Activated CD4-positive, alpha-beta T cell treated with anti-CD3 and anti-CD28 coated beads, Interleukin-2, amount 50 U/mL, for 4 hours (primary cell): ENCODE measurements at places on chromosomes 5 and 9.
A peak's percentile ranks its signal among the peaks of the same experiment; 100 is the strongest.

- DNase-seq = no peak
These were observed 131.8 kb downstream of the GHR start for GRCh38 chr5:42555010-42555409.

DNA sequence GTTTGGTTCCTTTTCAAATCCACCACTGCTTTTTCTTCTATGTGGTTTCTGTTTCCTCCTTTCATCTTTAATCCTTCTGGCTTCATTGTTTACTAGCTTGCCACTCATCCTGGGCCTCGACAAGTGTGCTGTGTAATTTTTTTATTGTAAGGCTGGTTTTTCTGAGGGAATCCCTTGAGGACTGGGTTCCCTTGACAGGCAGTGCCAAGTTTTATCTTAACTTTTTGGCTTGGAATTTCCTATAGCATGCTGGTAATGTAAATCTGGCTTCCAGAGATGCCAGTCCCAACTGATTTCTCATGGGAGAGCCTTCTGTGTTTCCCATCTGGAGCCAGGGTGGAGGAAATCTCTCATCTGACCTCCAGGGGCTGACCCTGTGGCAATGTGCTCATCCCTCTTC is 184.7 kb downstream of the ROR2 start:
- DNase-seq = no peak

DNA sequence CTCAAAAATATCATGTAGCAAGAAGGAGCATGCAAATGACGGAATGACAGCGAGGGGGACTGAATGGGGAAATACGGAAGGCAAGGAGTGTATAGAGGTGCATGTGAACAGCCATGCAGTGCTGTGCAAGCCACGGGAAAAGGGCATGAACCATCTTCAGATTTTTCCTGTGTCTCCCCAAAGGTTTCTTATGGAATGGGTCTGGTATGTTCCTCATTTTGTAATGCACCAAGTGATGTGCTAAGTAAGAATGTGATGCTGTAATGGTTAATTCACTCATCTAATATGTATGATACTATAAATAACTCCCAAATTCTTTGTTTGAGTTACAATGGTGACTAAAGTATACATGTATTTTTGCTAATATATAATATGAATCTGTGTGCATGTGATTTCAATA is 99.0 kb upstream of the DAB2 start:
- no peak for DNase-seq

GRCh38 chr9:12539580-12539975 is 153.6 kb upstream of the TYRP1 start:
- no peak for DNase-seq

GRCh38 chr9:84266087-84266561 is 74.4 kb downstream of the SLC28A3 start:
- no peak for DNase-seq

DNA sequence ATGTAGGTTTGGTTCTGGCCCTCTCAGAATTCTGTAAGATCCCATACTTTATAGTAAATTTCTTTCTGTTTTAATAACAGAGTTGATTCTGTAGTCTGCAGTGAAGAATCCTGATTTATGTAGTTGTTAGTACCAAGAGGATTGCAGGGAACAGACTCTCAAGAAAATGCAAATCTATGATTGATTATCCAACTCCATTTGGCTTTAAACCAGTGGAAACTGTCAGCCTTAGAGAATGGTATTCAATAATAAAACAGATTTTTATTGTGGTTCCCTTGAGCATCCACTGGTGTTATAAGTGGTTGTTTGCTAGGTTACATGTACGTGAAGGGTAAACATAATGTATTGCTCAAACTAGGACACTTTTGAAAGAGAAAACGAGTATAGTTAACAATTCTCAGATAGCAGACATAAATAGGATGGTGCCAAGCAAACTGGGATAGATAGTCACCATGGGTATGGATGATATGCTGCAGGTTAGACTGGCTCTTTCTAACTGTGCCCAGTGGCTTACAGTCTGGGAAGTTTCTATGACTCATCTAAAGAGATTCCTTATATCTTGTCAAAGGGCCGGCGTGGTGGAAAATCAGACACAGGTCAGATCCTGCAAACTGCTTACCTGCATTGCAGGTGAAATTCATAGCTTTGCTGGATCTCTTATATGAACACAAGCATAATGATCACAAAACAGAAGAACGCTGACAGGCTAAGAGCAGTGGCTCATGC is 41.7 kb upstream of the RPS23 start:
- no peak for DNase-seq

DNA sequence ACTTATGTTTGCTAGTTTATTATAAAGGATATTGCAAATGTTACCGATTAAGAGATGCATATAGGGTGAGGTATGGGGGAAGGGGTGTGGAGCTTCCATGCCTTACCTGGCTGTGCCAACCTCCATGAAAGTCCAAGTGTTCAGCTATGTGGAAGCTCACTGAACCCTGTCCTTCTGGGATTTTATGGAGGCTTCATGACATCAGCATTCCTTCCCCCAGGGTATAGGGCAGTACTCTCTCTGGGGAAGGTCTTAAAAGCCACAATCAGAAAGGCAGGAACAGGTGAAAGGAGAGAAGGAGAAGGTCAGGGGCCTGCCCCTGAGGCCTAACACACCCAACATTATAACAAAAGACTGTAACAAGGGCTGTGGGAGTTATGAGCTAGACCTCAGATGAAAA is 592.6 kb downstream of the PDE4D start:
- no peak for DNase-seq

- DNase-seq = no peak
These were observed 6.7 kb downstream of the INIP start for GRCh38 chr9:112711050-112711689.

- DNase-seq = no peak
These were observed 354.6 kb downstream of the BNC2 start for GRCh38 chr9:16515879-16516301.

- no peak for DNase-seq
These were observed 1.1 kb downstream of the MTMR12 start for GRCh38 chr5:32311404-32312196.

DNA sequence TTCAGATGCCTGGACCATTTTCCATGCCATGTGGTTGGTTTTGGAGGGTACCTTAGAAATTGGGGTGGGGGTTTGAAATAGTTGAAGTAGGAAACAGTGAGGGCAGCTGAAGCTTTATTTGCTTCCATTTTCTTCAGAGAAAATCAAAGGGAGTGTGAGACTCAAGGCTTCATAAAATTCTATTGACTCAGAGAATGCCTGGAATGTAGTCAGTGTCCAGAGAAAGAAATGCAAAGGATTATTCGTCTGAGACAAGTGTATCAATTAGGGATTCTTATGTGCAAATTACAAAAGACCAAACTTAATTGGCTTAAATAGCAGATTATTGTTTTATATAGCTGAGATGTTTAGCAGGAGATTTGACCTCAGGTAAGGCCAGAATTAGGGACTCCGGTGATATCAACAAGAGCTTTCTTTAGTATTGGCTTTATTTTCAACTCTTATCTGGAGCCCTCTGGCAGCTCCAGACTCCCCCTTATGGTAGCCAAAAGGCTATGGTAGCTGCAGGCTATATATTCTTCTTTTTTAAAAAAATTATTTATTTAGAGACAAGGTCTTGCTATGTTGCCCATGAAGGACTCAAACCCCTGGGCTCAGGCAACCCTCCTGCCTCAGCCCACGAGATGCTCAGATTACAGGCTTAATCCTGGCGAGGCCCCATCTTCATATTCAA is 38.9 kb downstream of the PTTG1 start:
- no peak for DNase-seq

DNA sequence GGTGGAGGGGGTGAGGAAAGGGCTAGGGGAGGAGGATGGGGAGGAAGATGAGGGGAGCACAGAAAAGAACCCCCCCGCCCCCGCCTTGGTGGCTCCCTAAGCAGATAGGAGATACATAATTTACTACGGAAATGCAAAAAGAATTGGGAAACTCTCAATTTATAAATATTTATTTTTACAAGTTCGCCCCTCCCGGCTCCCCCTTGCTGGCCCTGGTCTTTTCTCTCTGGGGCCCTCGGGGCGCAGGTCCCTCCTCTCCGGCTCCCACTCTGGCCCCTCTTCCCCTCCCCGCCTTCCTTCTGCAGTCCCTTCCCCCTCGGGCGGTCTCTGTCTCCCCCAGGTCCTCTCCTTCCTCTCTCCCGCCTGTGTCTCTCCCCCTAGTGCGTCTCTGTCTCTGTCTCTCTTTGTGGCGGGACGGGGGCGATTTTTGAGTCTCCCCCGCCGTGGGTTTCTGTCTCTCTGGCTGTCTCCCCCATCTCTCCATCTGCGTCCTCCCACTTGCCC is 173.6 kb upstream of the IER5L start:
- DNase-seq = no peak

DNA sequence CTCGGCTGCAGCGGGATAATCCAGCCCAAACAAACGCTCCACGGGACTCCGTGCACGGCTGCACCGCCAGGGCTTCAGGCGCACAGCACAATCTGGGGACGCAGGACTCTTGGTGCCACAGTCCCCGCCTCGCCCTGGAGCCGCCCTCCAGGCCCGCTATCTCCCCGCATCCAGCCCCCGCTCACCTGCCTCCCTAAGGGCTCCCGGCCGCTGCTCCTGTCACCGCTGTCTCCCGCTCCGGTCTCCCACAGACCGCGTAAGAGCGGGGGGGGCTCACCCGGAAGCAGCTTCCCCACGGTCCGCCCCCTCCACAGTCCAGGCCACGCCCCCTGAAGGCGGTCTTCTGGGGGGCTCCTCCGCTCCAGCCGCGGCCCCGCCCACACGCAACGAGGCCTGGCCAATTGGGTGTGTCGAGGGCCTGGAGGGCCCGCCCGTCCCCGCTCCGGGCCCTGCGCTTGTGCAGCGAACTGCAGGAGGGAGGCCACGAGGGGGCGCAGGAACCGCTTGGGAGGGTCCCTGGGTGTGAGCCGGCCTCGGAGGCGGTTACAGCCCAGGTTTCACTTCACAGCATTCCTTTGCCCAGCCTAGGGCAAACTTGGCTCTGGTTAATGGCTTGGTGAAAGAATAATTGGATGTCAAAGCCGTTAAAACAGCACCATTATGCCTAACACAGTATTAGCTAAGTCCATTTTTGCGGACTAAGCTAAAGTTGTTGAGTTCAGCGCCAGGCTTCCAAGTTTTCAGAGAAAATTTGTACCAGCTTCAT is at the start of gene ALAD:
TSS of gene ALAD (minus strand) at position 258 of the 766 bp plus-strand sequence. CDS start 7,725 bp downstream, outside the sequence.
- peak; percentile 99 for DNase-seq

- DNase-seq = no peak
These were observed 247.1 kb upstream of the ELAVL2 start for GRCh38 chr9:24073007-24073592.

GRCh38 chr9:5514617-5515260 is 4.4 kb downstream of the PDCD1LG2 start:
- DNase-seq = no peak

DNA sequence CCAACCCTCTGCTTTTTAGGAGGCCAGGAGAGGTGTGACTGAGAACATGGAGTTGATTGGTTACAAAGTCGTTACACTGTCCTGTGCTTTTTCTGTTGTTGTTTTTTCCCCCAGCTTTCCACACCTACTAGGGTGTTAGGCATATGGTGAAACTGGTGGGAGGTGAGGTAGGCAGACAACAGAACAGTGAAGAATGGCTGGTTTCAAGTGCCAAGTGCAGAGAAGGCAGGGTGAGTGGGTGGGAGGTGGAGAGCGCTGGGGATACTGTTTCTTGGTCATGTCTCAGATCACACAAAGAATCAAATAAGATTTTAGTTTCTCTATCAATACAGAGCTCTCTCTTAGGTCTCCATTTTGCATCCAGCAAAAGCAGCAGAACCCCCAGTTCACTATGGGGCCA is 2.2 kb upstream of the SPTAN1 start:
- peak; percentile 9 for DNase-seq

- DNase-seq = no peak
These were observed 269.0 kb downstream of the GADD45G start for GRCh38 chr9:89873801-89874200.

DNA sequence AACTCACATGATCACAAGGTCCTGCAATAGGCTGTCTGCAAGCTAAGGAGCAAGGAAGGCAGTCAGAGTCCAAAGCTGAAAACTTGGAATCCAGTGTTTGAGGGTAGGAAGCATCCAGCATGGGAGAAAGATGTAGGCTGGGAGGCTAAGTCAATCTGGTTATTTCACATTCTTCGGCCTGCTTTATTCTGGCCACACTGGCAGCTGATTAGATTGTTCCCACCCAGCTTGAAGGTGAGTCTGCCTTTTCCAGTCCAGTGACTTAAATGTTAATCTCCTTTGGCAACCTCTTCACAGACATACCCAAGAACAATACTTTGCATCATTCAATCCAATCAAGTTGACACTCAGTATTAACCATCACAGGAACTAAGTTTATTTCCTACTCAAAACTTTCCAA is 453.4 kb downstream of the TLE4 start:
- DNase-seq = no peak

DNA sequence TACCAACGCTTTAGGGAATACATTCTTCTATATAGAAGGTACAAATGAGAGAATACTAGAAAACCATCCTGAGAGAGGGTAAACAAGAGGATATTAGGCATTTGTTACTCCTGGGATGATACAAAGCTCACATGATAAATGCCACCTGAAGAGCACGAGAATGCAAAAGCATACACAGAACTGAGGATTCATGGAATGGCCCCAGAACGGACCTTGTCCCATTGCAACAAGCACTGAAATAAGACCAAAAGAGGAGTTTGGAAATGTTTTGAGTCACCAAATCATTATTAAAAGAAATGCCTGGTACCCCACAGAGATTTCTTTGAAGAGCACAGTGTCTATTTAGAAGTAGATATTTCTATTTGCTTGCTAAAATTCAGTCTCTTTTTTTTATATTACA is 173.5 kb downstream of the TTC39B start:
- DNase-seq = no peak

- no peak for DNase-seq
These were observed 1.0 kb upstream of the PAX5 start for GRCh38 chr9:37034938-37035647.

- no peak for DNase-seq
These were observed 21.1 kb upstream of the TMEM174 start for GRCh38 chr5:73151766-73152410.

- DNase-seq = no peak
These were observed 9.3 kb upstream of the RBM22 start for GRCh38 chr5:150710165-150710564.

GRCh38 chr9:13431222-13431536 is 151.7 kb upstream of the MPDZ start:
- no peak for DNase-seq

GRCh38 chr5:173663352-173664153 is 47.1 kb upstream of the BOD1 start:
- no peak for DNase-seq

DNA sequence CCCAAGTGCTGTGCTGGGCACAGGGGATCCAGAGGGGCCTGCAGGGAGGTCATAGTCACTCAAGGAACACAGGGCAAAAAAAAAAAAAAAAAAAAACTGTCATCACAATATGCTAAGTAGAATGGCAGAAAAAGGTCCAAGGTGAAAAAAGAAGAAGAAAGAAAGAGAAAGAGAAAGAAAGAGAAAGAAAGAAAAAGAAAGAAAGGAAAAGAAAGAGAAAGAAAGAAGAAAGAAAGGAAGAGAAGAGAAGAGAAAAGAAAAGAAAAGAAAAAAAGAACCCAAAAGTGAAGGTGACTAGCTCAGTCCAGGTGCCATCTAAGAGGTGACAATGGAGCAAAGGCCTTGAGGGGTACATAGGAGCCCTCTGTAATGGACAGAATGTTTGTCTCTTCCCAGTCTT is 73.9 kb downstream of the PDE6A start:
- DNase-seq = no peak

- DNase-seq = no peak
These were observed 4.1 kb downstream of the NACC2 start for GRCh38 chr9:136090768-136091581.
